ENCODE measurements at places on chromosomes 3 and 15.

DNA sequence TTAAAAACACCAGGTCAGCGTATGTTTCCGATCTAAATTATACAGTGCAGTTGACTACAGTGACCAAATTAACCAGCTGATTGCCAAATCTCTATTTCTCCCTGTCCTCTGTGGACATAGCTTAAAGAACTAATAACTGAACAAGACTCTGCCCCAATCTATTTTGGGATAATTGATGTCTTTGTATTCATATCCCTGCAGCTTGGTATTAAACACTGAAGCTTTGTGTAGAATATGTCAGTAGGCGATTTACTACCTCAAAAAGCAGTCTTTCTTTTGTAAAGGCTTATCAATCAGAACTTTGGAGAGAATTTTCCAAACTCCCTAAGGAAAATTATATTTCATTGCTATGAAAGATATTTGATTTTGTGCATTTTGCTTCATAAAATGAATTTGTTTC, 258.2 kb downstream of the SOX2 start:
- no peak for DNase-seq

GRCh38 chr15:98776607-98777281, 128.4 kb downstream of the IGF1R start:
- DNase-seq, result no peak

GRCh38 chr3:174957551-174958001, 98.4 kb downstream of the NAALADL2 start:
- no peak for DNase-seq

DNA sequence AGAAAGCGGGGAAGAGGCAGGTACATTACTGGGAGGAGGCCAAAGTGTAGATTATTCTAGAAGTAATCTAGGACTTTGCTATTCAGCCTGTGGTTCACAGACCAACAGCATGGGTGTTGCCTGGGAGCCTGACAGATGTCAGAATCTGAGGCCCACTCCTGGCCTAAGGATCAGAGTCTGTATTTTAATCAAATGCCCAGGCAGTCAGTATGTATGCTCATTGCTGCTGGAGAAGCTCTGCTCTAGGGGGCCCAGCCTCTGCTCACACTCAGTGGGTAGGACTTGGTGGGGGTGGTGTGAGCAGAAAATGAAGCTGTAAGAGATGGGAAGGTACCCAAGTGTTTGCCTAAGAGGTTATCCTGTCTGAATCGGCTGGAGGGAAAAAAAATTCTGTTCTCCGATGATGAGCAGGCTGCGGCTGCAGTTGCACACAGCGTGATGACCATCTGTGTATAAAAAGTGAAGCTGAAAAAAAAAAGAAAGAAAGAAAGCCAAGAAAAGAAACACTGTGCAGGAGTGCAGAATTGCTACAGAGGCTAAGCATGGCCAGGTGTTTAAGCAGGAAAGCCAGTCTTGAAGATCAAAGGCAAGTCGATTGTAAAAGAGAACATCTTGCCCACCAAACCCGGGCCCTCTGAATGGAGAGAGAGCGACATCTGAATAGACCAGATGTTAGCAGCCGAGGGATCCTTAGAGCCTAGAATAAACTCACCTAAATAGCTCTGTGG, 65.2 kb downstream of the EIF4E3 start:
- DNase-seq, result no peak

DNA sequence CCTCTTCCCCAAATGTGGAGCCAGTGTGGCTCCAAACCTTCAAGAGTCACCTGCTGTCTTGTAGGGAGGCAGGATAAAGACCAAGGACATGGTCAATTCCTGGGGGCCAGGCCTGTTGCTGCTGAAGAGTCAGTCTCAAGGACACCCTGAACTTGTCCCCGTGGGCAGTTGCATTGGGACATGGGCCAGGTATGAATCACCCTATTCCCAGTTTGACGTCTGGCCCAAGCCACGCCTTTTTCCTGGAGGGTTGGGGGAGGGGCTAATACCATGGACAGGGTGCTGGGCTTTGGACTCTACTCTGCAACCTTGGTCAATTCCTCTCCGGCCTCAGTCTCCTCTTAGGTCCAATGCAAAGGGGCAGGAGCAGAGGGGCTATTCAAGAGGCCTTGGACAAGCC, 10.4 kb downstream of the ATP2B2 start:
- DNase-seq, result no peak

GRCh38 chr3:120442975-120443517, 7.7 kb downstream of the FSTL1 start:
- DNase-seq, result no peak

- DNase-seq, result no peak
Observed at GRCh38 chr3:83460052-83460451, 1498.7 kb upstream of the CADM2 start.

- no peak for DNase-seq
Observed at GRCh38 chr3:107216711-107217110, 160.5 kb upstream of the CCDC54 start.

- no peak for DNase-seq
Observed at GRCh38 chr15:86663304-86663703, 583.6 kb downstream of the AGBL1 start.

DNA sequence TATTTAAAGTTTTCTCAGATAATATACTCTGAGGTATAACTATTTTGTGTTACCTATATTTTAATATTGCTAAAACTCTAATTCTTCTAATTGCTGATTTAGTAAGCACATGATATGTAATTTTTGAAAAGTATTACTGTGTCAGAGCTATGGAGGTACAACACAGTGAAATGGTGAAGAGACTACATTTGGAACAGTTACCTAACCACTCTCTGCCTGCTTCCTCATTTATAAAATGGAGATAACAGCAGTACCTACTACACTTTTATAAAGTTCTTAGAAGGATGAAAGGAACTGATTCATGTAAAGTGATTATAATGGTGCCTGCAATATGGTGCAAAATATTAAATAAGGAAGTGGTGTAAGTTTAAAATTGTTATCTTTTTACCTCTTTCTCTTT, 16.3 kb upstream of the NEK10 start:
- no peak for DNase-seq

DNA sequence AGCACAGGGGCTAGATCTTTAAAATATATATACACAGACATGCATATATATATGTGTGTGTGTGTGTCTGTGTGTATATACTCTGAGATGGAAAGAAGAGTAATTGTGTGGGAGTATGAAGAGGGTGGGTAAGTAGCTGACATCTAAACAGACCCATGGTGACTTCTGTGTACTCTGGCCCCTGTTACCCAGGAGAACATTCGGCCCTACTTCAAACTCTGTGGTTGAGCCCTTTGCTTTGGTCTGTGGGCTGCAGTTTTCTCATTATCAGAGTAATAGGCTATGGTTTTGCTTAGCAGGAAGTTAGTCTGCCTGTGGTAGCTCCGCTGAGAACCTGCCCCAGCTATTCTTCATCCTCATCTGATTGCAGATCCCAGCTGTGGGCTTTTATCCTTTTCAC, 141.4 kb downstream of the RBPMS2 start:
- peak; percentile 71 for DNase-seq

- no peak for DNase-seq
Observed at GRCh38 chr15:51992953-51993352, 21.4 kb upstream of the LEO1 start.

- no peak for DNase-seq
Observed at GRCh38 chr3:65268426-65268825, 580.6 kb upstream of the ADAMTS9 start.

- no peak for DNase-seq
Observed at GRCh38 chr15:62135532-62136134, 29.5 kb downstream of the C2CD4B start.

DNA sequence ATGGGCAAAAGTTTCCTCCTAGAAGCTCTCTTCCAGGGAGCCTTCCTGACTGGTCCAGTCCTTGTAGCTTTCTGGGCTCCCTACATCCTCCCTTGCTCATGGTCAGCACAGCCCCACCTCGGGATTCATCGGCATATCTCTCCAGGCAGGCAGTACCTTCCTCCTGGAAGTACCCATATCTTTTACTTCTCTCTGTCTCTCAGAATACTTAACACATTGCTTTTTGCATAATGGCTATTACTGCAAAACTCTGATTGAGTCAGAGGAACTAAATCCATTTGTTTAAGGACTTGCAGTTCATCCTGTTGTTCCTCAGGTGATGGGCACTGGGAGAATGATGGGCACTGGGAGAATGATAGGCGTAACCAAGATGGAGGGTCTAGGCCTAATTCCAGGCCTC, 13.8 kb upstream of the ZBTB38 start:
- no peak for DNase-seq

GRCh38 chr3:40546816-40547215, 22.1 kb downstream of the ZNF621 start:
- DNase-seq, result no peak

DNA sequence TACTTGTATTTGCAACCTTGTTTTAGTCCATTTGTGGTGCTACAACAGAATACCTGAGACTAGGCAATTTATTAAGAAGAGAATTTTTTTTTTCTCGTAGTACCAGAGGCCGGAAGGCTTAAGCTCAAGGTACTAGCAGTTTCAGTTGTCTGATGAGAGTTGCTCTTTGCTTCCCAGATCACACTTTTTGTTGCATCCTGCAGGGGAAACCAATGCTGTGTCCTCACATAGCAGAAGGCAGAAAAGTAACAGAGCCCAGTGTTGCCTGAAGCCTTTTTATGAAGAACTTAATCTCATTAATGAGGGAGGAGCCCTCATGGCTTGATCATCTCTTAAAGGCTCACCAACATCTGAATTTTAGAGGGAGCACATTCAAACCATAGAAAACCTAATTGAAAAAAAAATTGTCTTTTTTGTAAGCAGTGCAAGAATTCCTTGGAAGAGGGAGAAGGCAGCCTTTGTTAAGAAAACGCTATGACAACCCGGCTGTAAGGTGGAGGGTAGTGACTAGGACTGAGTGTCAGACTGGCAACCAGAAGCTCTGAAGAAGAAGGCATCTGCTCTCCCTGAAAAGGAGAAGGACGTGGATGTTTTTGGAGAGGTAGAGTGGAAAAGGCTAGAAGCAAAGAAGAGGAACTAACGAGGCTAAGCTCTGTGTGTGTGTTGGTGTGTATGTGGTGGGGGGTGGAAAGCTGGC, 1245.3 kb downstream of the ROBO2 start:
- no peak for DNase-seq

- DNase-seq, result no peak
Observed at GRCh38 chr3:187702507-187703033, at the start of gene RTP2. TSS of gene RTP2 (minus strand) at chr3:187702557. CDS start at chr3:187702128, 429 bp downstream.

- DNase-seq, result peak; percentile 51
Observed at GRCh38 chr3:114809668-114810413, 337.2 kb downstream of the ZBTB20 start.

GRCh38 chr3:136637176-136637575, 115.0 kb downstream of the STAG1 start:
- DNase-seq, result no peak

- no peak for DNase-seq
Observed at GRCh38 chr3:11522953-11523571, 120.7 kb downstream of the VGLL4 start.

DNA sequence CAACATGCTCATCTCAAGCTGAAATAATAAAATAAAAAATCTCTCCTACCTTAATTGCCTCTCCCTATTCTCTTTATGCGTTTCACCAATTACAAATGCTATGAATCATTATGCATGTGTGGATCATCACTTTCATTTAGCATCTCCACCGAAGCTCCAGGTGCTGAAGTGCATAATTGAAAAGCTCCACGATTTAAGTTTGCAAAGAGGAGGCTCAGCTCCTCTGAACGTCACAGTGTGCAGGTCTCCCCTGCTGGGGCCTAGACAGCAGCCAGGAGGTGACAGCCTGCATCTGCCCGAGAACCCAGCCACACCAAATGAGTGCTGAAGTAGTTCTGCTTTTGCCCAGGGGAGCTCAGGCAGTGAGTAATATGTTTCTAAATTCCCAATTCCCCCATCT, 60.5 kb upstream of the GLCE start:
- no peak for DNase-seq

GRCh38 chr3:30342318-30343060, 263.9 kb upstream of the TGFBR2 start:
- DNase-seq, result no peak

- no peak for DNase-seq
Observed at GRCh38 chr3:72593881-72594397, 254.3 kb downstream of the SHQ1 start.

DNA sequence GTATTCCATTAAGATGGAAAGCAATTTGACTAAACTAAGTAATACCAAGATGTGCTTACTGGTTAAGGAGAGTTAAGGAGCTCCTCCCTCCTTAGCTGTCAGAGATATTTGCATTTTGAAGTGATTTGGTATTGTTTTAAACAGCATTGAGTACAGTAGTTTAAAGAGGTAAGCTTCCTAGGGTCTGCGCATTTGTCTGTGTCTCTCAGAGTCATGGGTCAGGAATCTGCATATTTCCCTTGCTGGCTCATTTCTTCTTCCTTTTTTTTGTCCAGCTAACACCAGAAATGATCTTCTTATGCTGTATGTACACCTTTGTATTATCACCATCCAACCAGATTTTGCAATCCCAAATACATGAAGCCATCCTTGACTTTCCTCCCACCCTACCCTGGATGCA, 163.0 kb upstream of the BFSP2 start:
- no peak for DNase-seq

GRCh38 chr3:7506606-7507180, 645.8 kb downstream of the GRM7 start:
- no peak for DNase-seq

DNA sequence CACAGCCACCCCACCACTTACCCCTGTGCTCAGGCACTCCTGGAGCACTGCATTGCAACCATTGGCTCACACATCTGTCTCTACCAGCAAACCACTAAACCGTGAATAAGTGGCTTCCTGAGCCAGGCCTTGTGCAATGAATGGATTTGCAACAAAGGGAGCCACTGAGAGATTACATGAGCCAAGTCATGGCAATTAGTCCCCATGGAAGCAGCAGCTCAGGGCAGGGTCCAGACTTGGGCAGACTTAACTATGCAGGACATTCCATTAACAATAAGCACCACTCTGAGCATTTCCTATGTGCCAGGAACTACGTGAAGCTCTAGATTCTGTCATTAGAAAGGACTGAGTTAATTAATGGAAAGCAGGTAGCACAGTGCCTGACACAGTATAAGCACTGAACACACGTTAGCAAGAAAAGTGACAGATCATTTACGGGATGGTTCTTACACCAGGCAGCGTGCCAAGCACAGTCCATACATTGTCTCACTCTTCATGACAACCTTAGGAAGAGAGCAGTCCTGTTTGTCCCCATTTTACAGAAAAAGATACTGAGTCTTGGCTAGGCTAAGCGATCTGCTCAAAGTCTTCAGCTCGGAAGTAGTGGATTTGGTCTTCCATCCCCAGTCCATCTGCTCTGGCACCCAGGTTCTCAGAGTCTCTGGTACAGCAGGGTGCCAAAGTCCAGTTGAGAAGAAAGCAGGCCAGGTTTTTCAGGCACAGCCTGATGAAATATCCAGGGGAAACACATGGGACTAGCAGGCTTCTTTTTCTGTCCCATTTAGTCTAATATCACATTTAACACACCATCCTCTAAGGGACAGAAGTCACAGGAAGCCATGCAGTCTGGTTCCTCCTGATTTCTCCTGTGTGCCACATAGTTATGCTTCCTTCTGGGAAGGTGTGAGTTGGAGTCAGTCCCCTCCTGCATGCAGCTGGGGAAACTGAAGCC, 44.1 kb downstream of the LIPC start:
- no peak for DNase-seq

GRCh38 chr15:60590935-60591495, 112.1 kb upstream of the ICE2 start:
- no peak for DNase-seq

GRCh38 chr15:98272625-98273024, 312.1 kb downstream of the ARRDC4 start:
- no peak for DNase-seq
